ENCODE measurements at places on chromosomes 1 and 21. TPM values are rescaled to one million over a fixed set of nuclear protein-coding genes. Genes with fewer than 3 reads are reported as not detected.
A peak's percentile ranks its signal among the peaks of the same experiment; 100 is the strongest.

GRCh38 chr1:200034761-200035396 is 7.4 kb downstream of the NR5A2 start:
- H3K4me3 ChIP-seq = peak overlapping the region; percentile 0
- no peak overlapping the region for H3K27ac ChIP-seq
- no peaks in the 10 kb centered on the region for H3K36me3 ChIP-seq
- peaks cover 27% of the 10 kb centered on the region for H3K27me3 ChIP-seq
- H3K4me1 ChIP-seq = peaks cover 36% of the 10 kb centered on the region
- DNase-seq = no peak

DNA sequence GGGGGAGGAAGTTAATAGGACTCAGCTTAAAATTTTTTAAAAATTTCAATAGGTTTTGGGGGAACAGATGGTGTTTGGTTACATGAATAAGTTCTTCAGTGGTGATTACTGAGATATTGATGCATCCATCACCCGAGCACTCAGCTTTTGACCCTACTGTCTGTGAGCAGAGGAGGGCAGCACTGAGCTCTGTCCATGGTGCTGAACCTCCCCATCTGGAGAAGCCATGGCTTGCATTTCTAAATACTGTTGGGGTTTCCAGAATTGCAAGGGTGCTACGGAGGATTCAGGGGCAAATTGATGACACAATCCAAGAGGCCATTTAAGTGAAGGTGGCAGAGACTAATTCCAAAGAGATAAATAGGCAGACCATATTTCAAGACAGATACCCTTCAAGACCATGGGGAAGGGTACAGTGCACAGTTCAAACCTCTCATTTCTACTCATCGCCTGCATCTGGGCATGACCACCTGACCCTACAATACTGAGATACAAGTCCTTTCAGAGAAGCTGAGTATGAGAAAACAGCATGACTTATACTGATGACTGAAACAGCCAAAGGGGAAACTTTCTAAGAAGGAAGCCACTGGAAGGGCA is 17.2 kb downstream of the SYT2 start:
- H3K4me1 ChIP-seq = no peaks in the 10 kb centered on the region
- DNase-seq = no peak
- no peak overlapping the region for H3K27ac ChIP-seq
- no peak overlapping the region for H3K4me3 ChIP-seq

The NPPA gene
- 8.6 TPM for polyA plus RNA-seq

The SRP9 gene
- 358 TPM for polyA plus RNA-seq

DNA sequence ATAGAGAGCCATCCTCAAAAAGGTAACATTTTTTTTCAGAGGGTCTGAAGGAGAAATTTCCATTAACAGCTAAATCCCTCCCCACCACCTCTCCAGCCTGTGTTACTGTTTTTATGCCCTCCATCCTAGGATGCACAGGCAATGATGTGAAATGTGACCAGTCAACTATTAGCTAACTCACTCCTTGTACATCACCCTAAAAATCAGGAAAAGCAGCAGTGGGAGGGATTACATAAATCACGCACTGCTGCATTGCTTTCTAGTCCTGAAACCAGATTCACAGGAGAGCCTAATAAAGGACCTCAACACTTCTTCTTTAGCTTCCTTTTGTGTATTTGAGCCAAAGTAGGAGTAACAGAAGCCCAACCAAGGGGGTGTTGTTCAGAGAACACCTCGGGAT is 66.3 kb downstream of the LMO4 start:
- no peaks in the 10 kb centered on the region for H3K36me3 ChIP-seq
- DNase-seq = no peak
- no peaks in the 10 kb centered on the region for H3K27me3 ChIP-seq

The CRYBG2 gene
- polyA plus RNA-seq = 13.8 TPM

The FHAD1 gene
- 0.70 TPM for polyA plus RNA-seq

- no peak for DNase-seq
- no peak overlapping the region for H3K4me3 ChIP-seq
- H3K27ac ChIP-seq = no peak overlapping the region
- H3K27me3 ChIP-seq = no peaks in the 10 kb centered on the region
Measured at GRCh38 chr1:80036690-80037432, 1030.3 kb upstream of the ADGRL4 start.
